ENCODE measurements at places on chromosomes 16 and 17.
A peak's percentile ranks its signal among the peaks of the same experiment; 100 is the strongest.

GRCh38 chr17:47948706-47949196, 7.4 kb downstream of the PNPO start:
- no peak for DNase-seq

GRCh38 chr17:29107084-29107483, 64.1 kb downstream of the PIPOX start:
- DNase-seq, result no peak

DNA sequence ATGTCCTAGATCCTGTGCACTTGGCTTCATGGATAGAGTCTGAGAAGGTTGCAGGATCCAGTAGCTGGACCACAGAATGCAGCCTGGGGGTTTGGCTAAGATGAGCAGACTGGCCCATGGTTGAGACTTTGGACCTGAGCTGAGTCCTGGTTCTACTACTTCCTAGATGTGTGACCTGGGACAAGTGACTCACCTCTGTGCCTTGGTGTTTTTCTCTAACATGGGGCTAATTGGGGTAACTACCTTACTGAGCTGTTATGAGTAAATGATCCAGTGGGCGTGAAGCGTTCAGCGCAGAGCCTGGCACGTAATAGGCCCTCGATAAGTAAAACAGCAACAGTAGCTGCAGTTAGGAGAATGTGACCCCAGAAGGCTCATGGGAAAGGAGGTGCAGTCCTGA, 38.8 kb downstream of the SNX20 start:
- no peak for DNase-seq

DNA sequence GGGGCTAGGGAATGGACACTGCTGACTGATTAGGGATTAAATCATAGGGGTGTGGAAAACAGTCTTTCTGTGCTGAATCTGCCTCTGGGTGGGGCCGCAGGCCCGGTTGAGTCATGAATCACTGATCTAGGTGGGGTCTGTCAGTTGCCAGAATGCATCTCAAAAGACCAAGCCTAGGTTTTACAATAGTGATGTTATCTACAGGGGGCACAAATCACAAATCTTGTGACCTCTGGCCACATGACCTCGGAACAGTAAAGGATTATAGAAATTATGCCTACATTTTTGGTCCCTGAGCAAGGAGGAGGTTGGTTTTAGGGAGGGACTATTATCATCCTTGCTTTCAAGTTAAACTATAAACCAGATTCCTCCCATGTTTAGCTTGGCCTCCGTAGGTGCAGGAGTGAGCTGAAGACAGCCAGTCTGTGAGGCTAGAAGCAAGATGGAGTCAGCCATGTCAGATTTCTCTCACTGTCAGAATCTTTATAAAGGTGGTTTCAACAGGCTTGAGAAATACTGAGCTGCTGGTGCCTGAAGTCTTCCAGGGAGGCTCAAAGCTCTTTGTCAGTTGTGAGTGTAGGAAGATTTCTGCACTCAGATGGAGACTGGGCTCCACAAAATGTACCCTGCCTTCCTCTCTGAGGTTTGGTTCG, 12.9 kb downstream of the GNGT2 start:
- DNase-seq, result no peak

DNA sequence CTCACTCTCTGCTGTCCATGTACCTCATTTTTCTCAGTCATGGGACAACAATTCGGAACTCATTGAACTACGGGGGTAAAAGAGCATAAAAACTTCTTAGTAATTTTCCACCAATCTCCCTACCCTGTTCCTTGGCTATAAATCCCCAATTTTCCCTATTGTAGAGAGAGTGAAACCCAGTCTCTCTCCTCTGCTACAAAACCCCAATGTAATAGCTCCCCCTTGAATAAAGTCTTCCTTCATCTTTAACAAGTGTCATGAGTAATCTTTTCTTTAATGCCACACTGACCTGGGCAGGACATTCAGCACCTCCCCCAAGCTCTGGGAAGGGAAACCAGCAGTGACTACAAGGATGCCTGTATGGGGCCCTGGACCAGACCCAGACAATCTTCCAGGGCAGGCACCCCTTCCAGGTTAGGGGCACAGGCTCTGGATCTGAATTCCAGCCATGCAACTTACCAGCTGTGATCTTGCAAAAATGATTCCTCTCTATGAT, 10.2 kb upstream of the EIF1 start:
- no peak for DNase-seq

- no peak for DNase-seq
Measured at GRCh38 chr17:56978441-56979090, 635 bp downstream of the SCPEP1 start.

- DNase-seq, result no peak
Measured at GRCh38 chr16:66996324-66996982, 8.1 kb downstream of the CES4A start.

- peak; percentile 11 for DNase-seq
Measured at GRCh38 chr16:86044881-86045590, 146.1 kb downstream of the IRF8 start.

DNA sequence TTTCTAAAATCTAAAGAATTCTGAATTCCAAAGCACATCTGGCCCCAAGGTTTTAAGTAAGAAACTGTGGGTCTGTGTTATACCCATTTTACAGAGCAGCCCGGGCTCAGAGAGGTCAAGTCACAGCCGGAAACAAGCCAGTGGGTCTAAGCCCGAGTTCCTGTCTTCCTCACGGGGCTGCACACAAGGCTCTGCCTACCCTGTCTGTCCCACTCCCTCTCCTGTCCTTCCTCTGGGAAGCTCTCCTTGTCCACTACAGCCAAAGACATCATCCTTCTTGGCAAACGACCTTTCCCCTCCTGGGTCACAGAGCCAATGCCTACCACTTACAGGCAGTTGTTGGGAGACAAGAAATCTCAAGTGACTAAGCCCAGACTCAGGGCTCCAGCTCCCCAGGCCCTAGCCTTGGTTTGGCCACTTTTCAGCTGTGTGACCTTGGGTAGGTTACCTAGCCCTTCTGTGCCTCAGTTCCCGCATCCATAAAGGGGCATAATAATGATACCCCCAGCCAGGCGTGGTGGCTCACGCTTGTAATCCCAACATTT, 55.6 kb upstream of the MAP3K14 start:
- no peak for DNase-seq

GRCh38 chr16:84806256-84806889, 13.4 kb upstream of the CRISPLD2 start:
- DNase-seq, result no peak

DNA sequence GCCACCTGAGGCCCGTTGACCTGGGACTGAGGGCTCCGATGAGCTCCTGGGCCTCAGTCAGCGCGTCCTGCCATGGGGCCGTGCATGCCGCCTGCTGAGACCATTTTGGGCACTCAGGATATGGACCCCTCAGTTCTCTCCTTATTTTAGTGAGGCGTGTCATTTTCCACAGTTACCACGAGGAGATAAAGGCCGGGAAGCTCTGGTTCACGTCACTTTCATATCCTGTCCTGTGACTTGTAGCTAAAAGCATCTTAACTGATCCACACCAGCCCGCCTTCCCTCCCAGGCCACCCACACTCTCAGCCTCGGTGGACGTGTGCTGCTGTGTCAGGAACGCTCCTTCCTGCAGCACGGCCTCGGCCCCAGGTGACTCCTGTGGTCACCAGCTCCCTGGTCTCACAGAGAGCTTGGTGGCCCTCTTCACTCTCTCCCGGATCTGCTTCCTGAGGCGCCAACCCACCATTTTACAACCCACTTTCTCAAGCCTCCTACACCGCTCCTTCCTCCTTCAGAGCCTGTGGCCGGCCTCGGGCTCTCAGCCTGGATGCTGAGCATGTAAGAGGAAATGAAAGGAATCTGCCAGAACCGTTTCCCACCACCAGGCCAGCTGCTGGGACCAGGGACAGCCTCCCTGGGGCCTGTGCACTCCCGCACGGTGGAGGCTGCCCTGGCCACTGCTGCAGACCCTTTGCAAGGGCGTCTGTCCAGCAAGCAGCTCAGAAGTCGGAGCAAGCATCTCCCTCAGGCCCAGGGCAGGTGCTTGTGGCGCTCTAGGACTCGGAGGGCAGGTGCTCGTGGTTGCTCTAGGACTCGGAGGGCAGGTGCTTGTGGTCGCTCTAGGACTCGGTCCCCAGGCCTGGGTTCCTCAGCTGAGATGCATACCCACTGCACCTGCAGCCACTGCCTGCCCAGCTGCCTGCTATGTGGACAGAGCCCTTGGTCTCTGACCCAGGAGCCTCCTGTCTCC, 23.9 kb upstream of the FASN start:
- no peak for DNase-seq

Data from stimulated activated CD4-positive, alpha-beta T cell treated with anti-CD3 and anti-CD28 coated beads, Interleukin-15, amount 100 ng/mL, for 48 hours (primary cell).